ENCODE measurements at places on chromosomes 2 and 18. TPM values are rescaled to one million over a fixed set of nuclear protein-coding genes. Genes with fewer than 3 reads are reported as not detected.

DNA sequence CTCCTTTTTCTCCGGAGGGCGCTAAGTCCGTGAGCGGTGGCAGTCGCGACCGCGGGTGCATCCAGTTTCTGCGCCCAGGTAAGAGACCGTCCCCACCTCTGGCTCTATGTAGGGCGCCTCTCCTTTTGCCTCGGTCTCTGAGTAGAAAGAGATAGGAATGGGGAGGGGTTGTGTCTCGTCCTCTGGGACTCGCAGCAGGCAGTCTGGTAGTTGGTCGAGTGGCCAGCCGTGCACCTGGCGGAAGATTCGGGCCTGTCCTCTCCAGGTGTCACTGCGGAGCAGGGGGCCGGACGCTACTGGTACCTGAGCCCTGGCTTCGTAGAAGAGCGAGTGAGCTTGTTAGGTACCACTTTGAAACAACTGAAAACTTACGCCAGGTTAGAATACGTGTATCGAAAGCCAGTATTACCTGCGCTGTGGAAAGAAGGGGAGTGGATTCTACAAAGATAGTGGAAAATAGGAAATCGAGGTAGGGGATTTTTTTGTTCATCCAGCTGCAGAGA is 403 bp downstream of the MAP2 start:
- H3K4me3 ChIP-seq, result peak overlapping the region; percentile 66
- H3K36me3 ChIP-seq, result no peaks in the 10 kb centered on the region
- peak overlapping the region; percentile 2 for H3K27ac ChIP-seq
- no peaks in the 10 kb centered on the region for H3K27me3 ChIP-seq

- H3K27ac ChIP-seq, result no peak overlapping the region
- DNase-seq, result no peak
- H3K4me3 ChIP-seq, result no peak overlapping the region
- H3K36me3 ChIP-seq, result no peaks in the 10 kb centered on the region
- no peaks in the 10 kb centered on the region for H3K27me3 ChIP-seq
These were observed 26.2 kb downstream of the INPP4A start for GRCh38 chr2:98470851-98471255.

- H3K27ac ChIP-seq, result peak overlapping the region; percentile 55
- peak overlapping the region; percentile 80 for H3K4me3 ChIP-seq
- peaks cover 6% of the 10 kb centered on the region for H3K4me1 ChIP-seq
- DNase-seq, result peak; percentile 64
These were observed 977 bp downstream of the SLC8A1 start for GRCh38 chr2:40450796-40451430.

- no peak overlapping the region for H3K27ac ChIP-seq
- H3K4me1 ChIP-seq, result peaks cover 8% of the 10 kb centered on the region
- H3K4me3 ChIP-seq, result no peak overlapping the region
- H3K36me3 ChIP-seq, result no peaks in the 10 kb centered on the region
- DNase-seq, result no peak
These were observed 86.1 kb downstream of the SH3YL1 start for GRCh38 chr2:177733-178132.

DNA sequence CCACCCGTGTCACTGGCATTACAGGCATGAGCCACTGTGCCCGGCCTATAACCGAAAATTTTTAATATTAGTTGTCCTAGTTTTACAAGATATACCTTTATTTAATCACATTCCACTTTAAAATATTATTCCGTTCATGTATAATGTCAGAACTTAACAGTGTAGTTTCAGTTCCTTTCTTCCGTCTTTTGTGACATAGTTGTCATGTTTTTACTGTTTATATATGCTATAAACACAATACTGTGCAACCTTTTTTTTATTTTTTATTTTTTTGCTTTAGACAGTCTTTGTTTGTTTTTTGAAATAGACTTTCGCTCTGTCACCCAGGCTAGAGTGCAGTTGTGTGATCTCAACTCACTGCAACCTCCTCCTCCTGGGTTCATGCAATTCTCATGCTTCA is 129.5 kb upstream of the TTC27 start:
- H3K36me3 ChIP-seq, result peaks cover 67% of the 10 kb centered on the region
- H3K27ac ChIP-seq, result no peak overlapping the region
- no peaks in the 10 kb centered on the region for H3K4me1 ChIP-seq
- H3K4me3 ChIP-seq, result no peak overlapping the region

DNA sequence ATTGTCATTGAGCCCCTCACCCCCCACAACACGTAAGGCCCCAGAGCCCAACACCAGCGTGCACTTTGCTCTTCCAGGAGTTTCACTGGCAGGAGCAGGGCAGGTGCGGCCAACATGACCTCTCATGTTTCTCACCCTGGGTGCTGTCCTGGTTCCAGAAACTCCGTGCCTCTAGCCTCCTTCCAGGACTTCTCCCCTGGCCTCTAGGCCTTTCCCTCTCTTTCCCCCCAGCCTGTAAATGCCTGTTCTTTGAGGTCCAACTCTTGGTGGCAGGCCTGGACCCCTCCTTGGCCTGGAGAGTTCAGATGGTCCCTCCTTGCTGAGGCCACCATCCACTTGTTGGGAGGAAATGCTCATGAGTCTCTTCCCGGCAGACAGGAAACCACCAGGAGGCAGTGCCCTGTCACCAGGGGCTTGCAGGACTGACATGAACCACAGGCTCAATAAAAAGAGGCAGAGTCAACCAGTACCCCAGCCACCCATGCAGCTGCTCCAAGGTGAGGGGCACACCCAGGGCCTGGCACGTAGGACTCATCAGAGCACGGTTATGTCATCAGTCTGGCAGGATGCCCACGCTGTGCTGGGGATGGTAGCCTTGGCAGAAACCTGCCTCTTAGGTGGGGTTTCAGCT is 1.5 kb downstream of the MALL start:
- H3K27me3 ChIP-seq, result no peaks in the 10 kb centered on the region
- no peak overlapping the region for H3K27ac ChIP-seq
- no peak for DNase-seq

- H3K27ac ChIP-seq, result no peak overlapping the region
- peaks cover 23% of the 10 kb centered on the region for H3K36me3 ChIP-seq
- no peak for DNase-seq
- H3K4me1 ChIP-seq, result peaks cover 9% of the 10 kb centered on the region
- no peak overlapping the region for H3K4me3 ChIP-seq
- H3K27me3 ChIP-seq, result no peaks in the 10 kb centered on the region
These were observed 89.5 kb downstream of the GORASP2 start for GRCh38 chr2:171018522-171018921.

GRCh38 chr18:74399091-74399887 is 57.8 kb downstream of the DIPK1C start:
- H3K4me1 ChIP-seq, result no peaks in the 10 kb centered on the region
- no peaks in the 10 kb centered on the region for H3K27me3 ChIP-seq
- H3K4me3 ChIP-seq, result no peak overlapping the region
- no peak for DNase-seq
- no peak overlapping the region for H3K27ac ChIP-seq

DNA sequence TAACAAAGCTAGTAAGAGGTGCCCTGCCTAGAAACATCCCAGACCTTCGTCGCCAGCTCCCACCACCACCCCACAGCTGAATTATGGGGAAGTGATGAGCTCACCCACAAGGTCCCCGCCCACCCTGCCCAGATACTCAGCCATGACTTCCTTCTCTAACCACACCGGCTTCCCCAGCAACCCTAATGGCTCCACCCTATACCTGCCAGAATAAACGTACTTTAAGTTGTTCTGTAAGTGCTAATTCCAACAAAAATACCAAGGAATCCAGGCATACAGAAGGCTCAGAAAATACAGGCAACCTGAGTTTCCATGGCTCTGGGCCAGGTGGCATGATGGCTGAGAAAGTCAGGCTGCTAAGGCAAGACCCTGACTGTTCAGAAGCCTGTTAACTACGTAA is 39.1 kb downstream of the TMEM163 start:
- H3K27ac ChIP-seq, result no peak overlapping the region
- peaks cover 8% of the 10 kb centered on the region for H3K4me1 ChIP-seq
- no peak for DNase-seq

DNA sequence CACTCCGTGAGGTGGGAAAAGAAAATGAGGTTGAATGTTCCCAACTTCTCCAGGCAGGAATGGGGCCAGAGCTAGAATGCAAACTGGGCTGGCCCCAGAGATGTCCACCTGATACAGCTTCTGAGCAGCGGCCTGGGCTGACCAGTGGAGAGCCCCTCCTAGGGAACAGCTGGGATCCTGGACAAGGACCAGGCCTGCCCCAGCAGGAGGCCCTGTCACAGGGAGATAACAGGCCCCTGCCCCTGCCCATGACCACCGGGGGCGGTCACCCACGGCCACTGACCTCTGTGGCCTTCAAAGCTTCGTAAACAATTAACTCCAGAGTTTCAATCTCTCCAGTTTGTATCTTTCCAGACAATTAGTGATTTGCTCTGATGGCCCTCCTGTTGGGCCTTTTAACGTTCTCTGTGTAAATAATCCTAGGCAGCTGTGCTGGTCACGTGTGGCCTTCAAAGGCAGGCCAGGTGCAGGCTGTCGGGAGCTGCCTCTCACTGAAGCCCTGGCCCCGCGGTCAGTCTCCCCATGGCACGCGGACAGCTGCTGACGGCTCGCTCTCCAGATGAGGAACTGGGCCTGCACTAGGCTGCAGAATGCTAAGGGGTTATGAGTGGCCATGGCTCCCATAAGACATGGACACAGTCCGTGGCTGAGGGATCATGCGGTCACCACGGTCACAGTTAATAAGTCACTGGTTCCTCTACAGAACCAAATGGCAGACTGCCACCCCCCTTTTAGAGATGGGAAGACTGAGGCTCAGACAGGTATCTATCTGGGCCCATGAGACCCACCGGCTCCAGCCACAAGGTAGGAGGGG is 9.2 kb downstream of the HS6ST1 start:
- H3K4me1 ChIP-seq, result peaks cover 47% of the 10 kb centered on the region
- H3K4me3 ChIP-seq, result no peak overlapping the region
- no peaks in the 10 kb centered on the region for H3K27me3 ChIP-seq
- no peaks in the 10 kb centered on the region for H3K36me3 ChIP-seq
- peak; percentile 95 for DNase-seq

DNA sequence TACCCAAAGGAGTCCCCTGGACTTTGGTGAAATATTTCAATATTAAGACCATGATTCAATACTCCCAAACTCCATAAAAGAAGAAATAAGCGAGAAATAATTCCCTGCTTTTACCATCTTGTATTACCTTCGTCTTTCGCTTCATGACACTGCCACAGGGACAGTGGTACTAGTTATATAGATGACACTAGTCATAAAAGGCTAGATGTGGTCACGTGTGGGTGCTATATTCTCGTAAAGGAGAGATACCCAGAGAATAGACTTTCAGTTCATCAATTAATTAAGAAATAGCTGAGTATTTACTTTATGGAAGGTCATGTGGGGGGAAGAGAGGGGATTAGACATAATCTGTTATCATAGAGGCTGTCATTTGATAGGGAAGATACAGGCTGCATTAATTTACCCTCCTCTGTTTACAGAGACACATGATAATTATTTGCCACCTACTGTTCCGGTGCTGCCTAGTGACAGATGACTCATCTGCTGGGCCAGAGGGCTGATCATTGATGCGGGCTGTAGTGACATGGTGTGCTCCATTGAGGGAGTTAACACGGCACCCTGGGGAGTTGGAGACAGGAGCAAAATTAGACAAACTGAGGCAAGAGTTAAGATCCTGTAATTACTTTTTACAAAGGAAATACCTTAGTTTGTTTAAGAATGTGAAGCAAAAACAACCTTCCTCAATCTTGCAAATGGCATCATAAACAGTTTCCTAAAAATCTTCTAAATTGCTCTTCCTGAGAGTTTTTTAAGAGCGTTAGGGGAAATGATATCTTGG is 78.2 kb upstream of the ITGB6 start:
- DNase-seq, result no peak
- peaks cover 44% of the 10 kb centered on the region for H3K36me3 ChIP-seq
- no peaks in the 10 kb centered on the region for H3K27me3 ChIP-seq
- H3K4me3 ChIP-seq, result no peak overlapping the region
- H3K27ac ChIP-seq, result no peak overlapping the region

DNA sequence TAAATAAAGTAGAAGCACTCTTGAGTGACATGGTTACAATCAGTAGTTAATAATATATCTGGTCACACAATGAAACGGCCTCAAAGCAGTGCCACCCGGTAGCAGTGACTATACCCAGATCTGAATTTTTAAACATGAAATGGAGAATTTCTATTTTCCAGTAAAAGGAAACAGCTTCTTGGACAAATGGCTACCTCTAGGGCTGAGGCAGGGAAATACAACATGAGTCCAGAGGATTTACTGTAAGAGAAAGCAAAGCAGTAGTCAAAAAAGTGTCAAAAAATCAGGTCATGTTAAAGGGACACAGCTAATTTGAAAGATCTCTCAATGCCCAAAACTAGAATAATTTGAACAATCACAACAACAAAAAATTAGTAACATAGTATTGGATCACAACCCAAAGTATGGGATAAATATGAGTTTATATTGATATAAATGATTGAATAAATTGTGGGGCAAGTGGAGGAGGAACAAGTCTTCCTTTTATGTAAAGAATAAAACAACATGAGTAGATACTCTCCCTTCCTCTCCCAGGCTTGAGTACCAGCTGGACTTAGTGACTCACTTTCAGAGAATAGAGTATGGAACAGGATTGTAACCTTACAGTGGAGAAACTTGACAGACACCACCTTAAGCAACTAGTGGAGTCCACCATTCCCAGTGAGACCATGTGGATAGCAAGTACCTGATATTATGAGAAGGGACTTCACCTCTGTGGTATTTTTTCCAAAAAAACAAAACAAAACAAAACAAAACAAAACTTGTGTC is 180.8 kb downstream of the MBD2 start:
- no peaks in the 10 kb centered on the region for H3K27me3 ChIP-seq
- no peaks in the 10 kb centered on the region for H3K4me1 ChIP-seq
- no peak for DNase-seq
- H3K27ac ChIP-seq, result no peak overlapping the region

DNA sequence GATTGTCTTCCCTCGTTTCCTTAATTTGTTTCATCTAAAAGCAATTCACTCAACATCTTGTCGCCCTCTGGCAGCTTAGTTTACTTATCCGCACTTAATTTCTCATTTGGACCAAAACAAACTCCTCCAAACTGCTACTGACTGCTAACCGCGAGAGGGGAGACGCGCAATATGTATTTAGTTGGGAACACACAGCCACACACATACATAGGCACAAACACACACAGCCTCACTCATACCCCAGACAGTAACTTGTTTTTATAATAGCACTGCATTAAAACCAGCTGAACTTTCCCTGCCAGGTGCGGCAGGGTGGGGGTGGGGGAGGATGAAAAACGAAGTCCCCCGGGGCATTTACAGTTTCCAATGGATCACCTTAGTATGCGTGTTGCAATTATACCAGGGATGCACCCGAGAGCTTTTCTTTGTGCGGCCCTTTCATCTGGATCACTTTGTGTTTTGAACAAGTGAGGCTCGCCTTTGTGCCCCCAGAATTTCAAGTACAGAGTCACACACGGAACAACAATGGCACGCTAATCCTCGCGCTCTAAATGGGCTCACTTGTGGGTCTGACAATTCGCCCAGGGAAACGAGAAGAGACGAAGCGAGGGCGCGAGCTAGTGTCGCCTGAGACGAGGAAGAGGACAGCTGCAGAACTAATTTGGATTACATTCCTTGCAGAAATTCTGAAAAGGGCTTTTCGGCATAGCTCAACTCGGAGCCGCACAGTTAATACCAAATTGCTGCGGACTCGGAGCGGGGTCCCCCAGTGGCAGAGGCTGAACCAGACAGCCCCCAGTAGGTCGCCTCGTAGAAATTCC is 2.4 kb downstream of the ERBB4 start:
- peak overlapping the region; percentile 74 for H3K27ac ChIP-seq
- peak overlapping the region; percentile 63 for H3K4me3 ChIP-seq
- H3K4me1 ChIP-seq, result peaks cover 2% of the 10 kb centered on the region
- peak; percentile 79 for DNase-seq

MYO5B gene
- 39.1 TPM for total RNA-seq

RASGRP3 gene
- 2.0 TPM for total RNA-seq

Data from SJCRH30 (cell line).